ENCODE measurements at places on chromosomes 4 and X.

- DNase-seq, result no peak
Measured at GRCh38 chr4:83536362-83537272, 709 bp downstream of the GPAT3 start.

DNA sequence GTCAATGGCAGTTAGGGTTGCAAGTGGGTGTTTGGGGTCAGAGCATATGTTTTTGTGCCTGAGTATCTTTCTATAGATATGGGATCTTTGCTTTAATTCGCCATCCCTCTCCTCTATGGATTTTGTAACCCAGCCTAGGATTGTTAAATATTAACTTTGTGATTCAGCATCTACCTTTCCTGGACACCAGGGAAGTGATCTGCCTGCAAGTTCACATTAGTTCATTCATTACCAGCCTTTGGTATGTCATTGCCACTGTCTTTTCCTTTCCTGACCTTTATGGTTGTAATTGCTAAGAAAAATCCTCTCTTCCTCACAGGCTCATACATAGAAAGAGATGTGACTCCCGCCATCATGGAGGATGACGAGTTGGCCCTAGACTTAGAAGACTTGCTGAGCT lies 73.8 kb downstream of the KIT start:
- DNase-seq, result no peak

DNA sequence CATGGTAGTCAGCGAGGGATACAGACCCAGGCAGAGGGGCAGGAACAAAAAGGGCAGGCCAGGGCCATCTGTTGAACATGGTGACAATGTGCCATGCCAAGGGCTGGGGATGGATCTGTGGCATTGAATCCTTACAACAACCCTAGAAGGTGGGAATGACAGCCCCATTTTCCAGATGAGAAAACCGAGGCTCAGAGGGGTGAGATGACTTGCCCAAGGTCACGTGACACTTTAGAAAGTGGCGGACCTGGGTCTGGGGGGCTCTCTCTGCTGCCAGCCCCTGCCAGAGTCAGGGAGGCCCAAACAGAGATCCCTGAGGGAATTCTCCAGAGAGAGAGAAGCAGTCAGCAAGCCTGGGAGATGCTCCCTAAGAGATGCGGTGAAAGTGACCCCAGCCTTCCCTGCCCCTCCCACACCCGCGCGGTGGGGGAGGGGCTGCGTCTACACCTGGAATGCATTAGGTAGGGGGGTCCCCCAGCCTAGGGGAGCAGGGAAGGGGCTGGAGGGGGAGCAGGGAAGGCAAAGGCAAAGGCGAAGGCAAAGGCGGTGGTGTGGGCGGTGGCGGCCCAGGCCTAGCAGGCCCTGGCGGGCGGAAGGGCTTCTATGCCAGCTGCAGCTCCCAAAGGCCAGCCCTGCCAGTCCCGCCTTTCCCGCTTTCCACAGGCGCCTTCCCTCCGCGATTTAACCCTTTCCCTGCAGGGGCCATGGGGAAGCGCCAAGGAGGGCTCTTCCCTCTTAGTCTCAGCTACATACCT lies 13.0 kb downstream of the FGD1 start:
- no peak for DNase-seq

DNA sequence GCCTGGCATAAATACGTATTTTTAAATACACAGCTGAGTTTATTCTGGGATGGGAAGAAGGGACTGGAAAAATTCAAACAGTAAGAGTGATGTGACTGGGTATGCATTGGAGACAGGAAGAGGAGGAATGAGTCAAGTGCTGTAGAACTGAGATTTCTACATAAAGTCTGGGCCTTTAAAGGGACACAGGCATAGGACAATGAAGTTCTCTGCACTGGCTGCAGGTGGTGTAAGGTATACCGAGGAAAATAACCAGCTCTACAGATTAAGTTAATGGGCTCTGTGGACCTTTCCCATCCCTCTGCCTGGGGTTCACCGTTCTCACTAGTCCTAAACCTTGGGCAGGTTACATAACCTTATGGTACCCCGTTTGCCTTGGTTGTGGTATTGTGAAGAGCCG lies 68.7 kb downstream of the DHX15 start:
- no peak for DNase-seq

- peak; percentile 35 for DNase-seq
Measured at GRCh38 chr4:82430964-82431745, 765 bp downstream of the ENOPH1 start.

GRCh38 chr4:15144967-15145295 lies 142.7 kb downstream of the CPEB2 start:
- no peak for DNase-seq

- no peak for DNase-seq
Measured at GRCh38 chr4:130238121-130238520, 1142.2 kb downstream of the C4orf33 start.

DNA sequence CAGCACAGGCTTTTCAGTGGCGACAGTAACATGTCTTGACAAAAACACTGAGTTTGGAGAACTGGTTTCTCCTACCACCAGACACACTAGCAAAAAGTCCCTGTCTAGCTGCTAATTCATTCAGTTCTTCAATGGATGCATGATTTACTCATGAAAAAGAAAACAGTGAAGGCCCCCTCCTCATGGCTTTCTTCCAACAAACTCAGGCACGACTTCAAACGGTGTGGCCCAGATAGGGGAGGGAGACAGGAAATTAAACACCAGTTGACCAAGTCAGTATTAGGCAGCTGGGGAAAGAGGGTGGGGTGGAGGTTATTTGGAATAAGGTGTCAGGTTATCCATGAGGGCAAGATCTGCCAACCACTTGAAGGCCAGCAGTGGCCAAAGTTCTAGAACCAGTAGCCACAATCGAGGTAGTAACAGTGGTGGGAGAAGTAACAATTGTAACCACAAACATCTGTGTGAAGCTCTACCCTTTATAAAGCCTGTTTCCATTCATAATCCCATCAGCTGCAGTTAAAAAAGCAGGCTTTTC lies 60.2 kb downstream of the SEPSECS start:
- DNase-seq, result no peak

- DNase-seq, result no peak
Measured at GRCh38 chr4:147244786-147245185, 236.1 kb upstream of the EDNRA start.

GRCh38 chrX:30661228-30661627 lies 8.0 kb downstream of the GK start:
- DNase-seq, result no peak

GRCh38 chr4:7410446-7410845 lies 24.3 kb downstream of the PSAPL1 start:
- no peak for DNase-seq

DNA sequence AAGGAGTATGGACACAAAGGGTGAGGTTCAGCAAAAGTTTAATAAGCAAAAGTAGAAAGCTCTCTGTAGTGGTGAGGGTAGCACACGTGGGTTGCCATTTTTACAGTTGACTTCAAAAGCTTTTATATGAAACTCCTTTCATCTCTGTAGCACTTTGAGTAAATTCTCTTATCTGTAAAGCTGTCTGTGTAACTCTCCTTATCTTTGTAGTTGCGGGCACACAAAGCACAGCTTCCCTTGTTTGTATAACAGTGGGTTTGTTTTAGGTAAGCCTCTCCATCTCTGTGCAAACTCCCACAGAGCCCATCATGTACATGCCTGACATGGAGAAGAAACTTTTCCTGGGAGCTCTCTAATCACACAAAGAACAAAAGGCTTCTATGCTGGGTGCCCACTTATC lies 325.9 kb upstream of the PABPC5 start:
- DNase-seq, result no peak

- DNase-seq, result no peak
Measured at GRCh38 chr4:99038213-99038612, 42.7 kb downstream of the METAP1 start.

GRCh38 chr4:124123721-124124120 lies 588.8 kb downstream of the ANKRD50 start:
- DNase-seq, result no peak

GRCh38 chr4:84846985-84847384 lies 119.5 kb downstream of the WDFY3 start:
- no peak for DNase-seq

DNA sequence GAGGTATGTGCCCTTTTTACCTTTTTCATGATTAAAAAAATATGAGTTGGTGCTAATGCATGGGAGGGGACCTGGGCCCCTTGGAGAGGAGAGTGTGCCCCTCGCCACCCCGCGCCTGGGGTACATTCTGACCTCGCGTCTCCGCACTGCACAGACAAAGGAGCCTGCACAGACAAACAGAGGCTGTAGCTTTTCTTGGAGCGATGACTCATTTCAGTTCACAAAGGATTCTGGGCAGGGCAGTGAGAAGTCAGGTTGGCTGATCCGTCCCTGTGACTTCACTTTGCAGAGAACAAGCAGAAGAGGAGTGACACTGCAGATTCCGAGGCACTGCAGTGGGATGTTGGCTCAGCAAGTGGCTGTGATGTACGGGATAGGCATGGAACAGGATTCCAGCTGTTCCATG lies 82.9 kb downstream of the STOX2 start:
- no peak for DNase-seq

DNA sequence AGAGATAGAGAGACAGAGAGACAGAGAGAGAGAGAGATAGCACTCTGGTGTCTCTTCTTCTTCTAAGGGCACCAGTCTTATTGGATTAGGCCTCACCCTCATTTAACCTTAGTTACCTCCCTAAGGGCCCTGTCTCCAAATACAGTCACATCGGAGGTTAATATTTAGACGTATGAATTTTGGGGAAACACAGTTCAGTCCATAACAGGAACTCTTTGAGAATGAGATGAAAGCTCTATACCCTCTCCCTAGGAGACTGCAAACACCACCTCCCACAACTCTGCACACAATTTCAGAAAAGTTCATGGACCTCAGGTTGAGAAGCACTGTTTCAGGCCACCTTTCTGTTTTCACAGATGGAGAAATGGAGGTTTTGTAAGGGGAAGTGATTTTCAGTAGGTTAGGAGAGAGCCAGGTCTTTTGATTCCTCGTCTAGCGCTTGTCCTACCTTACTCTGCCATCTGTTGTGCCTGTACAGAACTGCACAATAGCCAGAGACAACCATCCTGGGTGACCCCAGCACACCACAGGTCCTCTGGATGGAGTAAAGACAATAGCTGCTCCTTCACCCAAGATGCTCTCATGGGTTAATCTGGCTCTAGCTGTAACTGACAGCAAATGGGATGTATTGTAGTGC lies 16.9 kb upstream of the LOC101059915 start:
- peak; percentile 33 for DNase-seq

GRCh38 chr4:96974295-96974694 lies 1134.4 kb downstream of the PDHA2 start:
- DNase-seq, result no peak

- no peak for DNase-seq
Measured at GRCh38 chr4:87251106-87251505, 30.7 kb upstream of the KLHL8 start.

GRCh38 chrX:146433771-146434170 lies 375.8 kb upstream of the CXorf51B start:
- no peak for DNase-seq

DNA sequence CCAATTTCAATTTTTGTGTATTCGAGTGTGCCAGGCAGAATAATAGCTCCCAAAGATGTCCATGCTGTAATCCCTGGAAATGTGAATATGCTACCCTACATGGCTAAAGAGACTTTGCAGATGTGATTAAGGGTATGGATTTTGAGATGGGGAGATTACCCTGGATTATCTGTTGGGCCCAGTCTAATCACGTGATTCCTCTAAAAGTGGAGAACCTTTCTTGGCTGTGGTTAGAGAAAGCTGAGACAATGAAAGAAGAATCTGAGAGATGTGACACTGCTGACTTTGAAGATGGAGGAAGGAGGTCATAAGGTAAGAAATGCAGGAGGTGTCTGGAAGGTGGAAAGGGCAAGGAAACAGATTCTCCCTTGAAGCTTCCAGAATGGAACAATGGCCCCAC lies 503.5 kb upstream of the PITX2 start:
- DNase-seq, result no peak

DNA sequence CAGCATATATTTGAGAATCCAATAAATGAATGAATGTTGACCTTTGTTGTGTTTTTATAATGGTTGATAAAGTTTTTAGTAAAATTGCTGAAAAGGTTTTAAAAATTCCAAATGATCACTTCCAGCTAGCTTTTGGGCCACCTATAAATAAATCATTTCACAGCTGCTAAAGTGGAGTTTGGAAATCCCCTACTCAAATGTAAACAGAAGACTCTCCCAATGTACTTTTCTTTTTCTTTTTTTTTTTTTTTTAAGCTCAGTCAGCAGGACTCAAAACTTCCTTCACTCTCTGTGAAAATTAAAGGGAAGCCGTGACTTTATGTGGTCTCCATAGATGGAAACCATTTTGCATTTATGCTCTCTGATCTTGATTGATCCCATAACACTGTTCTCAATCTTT lies 45.2 kb downstream of the CXCL13 start:
- DNase-seq, result no peak

GRCh38 chr4:7984286-7984925 lies 44.7 kb upstream of the AFAP1 start:
- DNase-seq, result no peak

DNA sequence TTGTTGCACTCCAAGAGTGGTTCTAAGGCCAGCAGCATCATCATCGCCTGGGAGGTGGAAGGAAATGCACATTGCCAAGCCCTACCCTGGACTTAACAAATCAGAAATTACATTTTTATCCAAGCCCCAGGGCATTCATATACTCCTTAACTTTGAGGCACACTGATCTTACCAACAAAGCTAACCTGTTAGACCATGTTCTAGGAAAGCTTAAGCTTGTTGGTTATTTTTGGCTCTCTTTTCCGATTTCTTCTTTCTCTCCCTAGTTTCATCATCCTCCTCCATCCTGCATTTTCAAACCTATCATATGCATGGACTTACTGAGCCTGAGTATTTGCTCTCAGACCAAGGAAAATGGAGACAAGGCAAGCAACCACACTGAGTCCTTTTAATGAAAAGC lies 133.4 kb downstream of the OPHN1 start:
- DNase-seq, result no peak

GRCh38 chr4:2365054-2365912 lies 53.2 kb downstream of the ZFYVE28 start:
- DNase-seq, result no peak

DNA sequence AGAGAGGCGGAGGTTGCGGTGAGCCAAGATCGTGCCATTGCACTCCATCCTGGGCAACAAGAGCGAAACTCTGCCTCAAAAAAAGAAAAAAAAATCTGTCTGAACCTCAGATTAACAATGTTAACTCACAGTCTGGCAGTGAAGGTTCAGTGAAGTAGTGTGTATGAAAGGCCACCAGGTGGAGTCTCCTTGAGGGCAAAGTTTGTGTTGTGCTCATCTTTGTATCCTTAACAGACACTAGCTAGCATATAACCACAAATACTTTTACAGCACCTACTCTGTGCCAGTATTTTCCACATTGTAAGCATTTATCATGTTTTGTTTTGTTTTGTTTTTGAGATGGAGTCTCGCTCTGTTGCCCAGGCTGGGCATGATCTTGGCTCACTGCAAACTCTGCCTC lies 46.0 kb upstream of the MGST2 start:
- no peak for DNase-seq

GRCh38 chr4:95068818-95069478 lies 311.2 kb downstream of the BMPR1B start:
- no peak for DNase-seq

GRCh38 chr4:128394778-128395177 lies 107.2 kb upstream of the PGRMC2 start:
- no peak for DNase-seq

- DNase-seq, result no peak
Measured at GRCh38 chrX:7127056-7127455, 20.5 kb upstream of the STS start.
